ENCODE measurements at places on chromosomes 2 and 18. TPM values are rescaled to one million over a fixed set of nuclear protein-coding genes. Genes with fewer than 3 reads are reported as not detected.

DNA sequence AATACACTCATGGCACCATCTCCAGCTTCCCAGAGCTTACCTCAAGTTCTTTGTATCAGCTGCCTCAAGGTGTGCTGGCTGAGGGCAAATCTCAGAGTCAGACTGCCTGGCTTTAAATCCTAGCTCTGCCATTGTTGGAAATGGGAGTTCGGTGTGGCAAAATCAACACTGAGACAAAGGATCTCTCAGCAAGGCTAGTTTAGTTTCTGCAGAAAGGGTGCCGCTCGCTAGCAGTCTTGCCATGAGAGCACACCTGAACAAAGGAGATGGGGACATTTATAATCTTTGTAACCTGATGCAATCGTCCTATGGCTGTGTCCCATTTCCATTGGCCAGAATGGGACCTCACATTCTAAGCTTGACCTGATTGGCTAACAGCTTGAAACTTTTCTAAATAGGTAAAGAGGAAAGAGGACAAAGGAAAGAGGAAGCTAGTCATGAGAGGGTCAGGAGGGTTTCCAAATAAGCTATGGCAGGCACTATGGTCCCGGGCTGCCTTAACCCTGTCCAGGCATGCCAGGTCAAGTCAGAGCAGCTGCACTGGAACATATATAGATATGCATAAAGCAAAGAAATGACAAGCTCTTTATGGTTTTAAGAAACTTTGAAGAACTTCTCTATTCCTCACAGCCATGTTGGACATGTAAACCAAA lies 4.3 kb upstream of the UBE2F start:
- no peak for DNase-seq

DNA sequence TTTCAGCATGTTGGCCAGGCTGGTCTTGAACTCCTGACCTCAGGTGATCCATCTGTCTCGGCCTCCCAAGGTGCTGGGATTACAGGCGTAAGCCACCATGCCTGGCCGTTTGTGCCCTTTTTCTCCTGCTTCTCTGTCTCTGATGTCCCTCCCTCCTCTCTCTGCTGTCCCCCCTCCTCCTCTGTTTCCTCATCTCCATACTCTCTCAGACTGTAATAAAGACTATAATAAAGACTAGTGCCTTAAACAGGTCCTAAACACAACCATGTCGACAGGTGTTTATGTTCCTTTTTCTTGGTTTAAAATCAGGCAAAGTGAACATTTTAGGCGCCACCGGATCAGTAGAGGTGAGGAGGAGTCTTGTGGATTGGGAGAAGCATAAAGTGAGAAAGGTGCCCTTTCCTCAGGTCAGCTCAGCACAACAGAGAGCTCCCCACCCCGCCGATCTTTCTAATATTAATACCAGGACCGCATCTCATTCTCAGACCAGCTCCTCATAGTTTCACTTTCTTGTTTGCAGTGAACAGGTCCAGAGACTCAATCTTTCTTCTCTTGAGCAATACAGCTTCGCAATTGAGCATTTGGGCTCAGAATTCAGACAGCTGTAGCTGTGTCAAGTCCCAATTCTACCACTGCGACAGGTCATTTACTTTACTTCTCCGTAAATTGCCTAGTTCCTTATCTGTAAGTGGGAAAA lies 23.7 kb downstream of the TIMM21 start:
- peak; percentile 35 for DNase-seq

GRCh38 chr18:73778032-73778359 lies 369.6 kb downstream of the FBXO15 start:
- no peak for DNase-seq

DNA sequence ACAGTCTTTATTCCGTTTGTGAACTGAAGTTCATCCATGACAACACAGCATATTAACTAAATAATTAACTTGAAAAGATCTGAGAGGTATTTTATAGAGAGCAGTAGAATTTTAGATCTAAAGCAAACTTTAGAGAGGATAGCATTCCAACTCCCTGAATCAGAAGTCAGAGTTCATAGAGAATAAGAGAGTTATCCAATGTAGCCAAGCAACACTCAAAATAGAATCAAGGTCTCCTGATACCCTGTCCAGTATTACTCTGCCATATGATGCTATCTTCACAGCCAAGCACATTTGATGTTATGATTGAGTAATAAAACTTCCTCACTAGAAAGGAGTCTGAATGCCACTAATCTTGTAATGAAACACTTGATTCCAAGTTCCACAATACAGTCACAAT lies 55.5 kb downstream of the RIT2 start:
- peak; percentile 34 for DNase-seq

DNA sequence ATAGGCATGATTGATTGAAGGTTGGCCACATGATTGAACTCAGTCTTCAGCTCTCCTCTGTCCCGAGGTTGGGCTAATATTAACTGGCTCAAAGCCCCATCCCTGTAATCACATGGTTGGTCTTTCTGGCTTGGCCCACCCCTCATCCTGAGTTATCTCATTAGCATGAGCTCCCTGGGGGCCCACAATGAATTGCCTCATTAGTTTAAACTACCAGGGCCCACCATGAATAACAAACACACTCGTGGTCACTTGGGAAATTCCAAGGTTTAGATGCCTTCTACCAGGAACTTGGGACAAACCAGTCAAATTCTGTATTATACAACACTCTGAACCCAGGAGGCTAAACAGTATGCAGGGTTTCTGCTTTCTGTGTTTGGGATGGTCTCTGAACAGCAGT lies 121.7 kb upstream of the B3GNT2 start:
- no peak for DNase-seq

The STON1 gene
- polyA plus RNA-seq: 0.45 TPM

The KIF1A gene
- 0.27 TPM for polyA plus RNA-seq

The LANCL1 gene
- polyA plus RNA-seq: 21.4 TPM

- DNase-seq: no peak
Measured at GRCh38 chr2:12320027-12320734, 396.6 kb upstream of the TRIB2 start.

GRCh38 chr2:220703279-220703678 lies 868.8 kb downstream of the EPHA4 start:
- no peak for DNase-seq

DNA sequence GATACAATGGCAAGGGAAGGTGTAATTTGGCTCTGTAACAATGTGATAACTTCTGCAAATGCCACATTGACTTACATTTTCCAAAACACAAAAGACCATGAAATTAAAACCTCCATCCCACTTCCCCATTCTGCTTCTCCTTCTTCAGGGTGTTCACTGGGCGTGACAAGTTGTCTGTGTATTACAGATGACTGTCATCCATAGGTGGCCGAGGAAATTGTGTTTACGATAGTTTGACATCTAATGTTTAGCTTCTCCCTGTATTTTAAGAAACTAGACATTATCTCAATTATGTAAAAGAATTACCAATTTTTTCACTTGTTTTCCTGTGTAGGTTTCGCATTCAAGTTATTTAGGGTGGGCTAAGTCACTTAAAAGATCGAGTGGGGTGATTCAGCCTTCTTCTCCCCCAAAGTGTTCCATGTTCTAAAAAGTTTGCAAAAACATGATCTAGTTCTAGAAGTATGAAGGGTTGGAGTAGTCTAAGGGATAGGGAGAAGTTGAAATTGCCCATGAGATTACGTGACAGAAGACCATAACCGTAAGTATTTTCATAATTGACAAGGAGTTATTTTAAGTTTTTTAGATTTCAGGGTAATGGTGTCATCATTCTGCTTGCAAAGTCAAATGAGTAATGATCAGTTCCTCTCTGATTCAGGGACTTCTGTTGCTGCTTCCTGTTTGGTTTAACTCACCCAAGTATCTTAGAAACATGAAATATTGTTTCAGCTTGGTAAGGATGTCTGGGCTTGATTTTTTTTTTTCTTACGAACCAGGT lies 25.2 kb upstream of the CYTIP start:
- DNase-seq: no peak
